Natural killer cell treated with Interleukin-12 subunit alpha and Interleukin-12 subunit beta and Interleukin-15 and Interleukin-18, amount 100 ng/mL, for 72 hours (primary cell): ENCODE measurements at places on chromosomes 12 and 14. TPM values are rescaled to one million over a fixed set of nuclear protein-coding genes. Genes with fewer than 3 reads are reported as not detected.

Gene KRT84
- total RNA-seq, result not detected

Gene CLEC4A
- 3.7 TPM for total RNA-seq

Gene KRT82
- total RNA-seq, result not detected

Gene GOLGA5
- total RNA-seq, result 24.2 TPM

Gene ACSS3
- not detected for total RNA-seq

DNA sequence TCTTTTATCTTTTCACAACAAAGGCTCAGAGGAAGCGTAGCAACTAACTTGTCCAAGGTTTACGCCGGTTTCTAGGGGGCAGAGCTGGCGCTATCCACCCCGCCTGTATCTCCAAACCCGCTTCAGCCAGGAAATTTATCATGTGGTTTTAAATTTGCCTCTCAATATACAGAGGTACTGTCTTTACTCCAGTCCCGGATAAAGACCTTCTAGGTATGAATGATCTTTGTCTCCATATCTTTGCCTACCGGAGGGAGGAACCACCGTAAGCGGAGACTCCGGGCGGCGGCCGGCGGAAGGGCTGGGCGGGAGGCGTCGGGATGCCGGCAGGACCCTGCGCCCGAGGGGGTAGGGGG is 693 bp upstream of the RIMKLB start:
- DNase-seq, result no peak
- H3K4me3 ChIP-seq, result peak overlapping the region; percentile 85
- H3K4me1 ChIP-seq, result peaks cover 19% of the 10 kb centered on the region
- H3K27me3 ChIP-seq, result peaks cover 17% of the 10 kb centered on the region
- H3K27ac ChIP-seq, result peak overlapping the region; percentile 64

DNA sequence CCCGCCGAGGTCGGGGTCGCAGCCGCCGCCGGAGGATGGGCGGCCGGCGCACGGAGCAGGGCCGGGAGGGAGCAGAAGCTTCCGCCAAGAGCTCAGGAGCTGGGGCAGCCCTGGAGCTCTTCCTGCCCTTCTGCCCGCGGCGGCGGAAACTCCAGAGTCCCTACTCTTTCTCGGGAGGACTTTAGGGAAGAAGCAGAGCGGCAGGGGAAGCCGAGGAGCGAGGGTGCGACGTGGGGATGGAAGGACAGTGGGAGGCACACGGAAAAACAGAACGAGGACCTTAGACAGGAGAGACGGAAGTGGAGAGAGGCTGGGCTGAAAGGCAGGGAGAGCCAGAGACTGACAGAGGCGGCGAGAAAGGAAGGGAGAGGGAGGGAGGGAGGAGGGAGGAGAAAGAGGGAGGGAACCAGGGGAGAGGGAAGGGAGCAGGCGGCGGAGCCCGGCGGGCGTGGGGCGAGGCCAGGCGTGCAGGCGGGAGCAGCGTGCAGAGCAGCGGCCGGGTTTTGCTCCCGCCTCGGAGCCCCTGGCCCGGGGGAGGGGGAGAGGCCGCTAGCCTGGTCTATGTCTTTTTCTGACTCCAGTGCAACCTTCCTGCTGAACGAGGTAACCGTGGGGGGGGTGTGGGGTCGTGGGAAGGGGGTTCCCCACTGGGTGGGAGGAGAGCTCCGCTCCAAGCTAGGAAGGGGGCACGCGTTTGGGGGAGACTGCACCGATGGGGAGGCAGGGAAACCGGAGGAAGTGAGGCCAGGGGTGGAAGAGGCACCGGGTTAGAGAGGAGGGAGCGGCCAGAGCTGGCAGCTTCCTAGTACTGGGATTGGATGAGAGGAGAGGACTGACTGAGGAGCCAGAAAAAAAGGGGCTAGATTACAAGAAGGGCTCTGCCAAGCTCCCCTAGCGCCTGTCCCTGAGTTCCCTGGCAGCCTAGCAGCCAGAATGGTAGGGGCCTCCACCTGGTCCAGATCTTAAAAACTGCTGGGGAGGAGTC is 2.9 kb upstream of the CACNB3 start:
- H3K27ac ChIP-seq, result peak overlapping the region; percentile 30
- H3K36me3 ChIP-seq, result no peaks in the 10 kb centered on the region
- peaks cover 9% of the 10 kb centered on the region for H3K27me3 ChIP-seq
- H3K4me1 ChIP-seq, result peaks cover 30% of the 10 kb centered on the region
- H3K4me3 ChIP-seq, result peak overlapping the region; percentile 94

GRCh38 chr14:105665951-105666277 is 139.5 kb downstream of the TMEM121 start:
- peaks cover under 1% of the 10 kb centered on the region for H3K4me1 ChIP-seq
- no peak overlapping the region for H3K27ac ChIP-seq
- H3K4me3 ChIP-seq, result no peak overlapping the region
- H3K36me3 ChIP-seq, result no peaks in the 10 kb centered on the region

DNA sequence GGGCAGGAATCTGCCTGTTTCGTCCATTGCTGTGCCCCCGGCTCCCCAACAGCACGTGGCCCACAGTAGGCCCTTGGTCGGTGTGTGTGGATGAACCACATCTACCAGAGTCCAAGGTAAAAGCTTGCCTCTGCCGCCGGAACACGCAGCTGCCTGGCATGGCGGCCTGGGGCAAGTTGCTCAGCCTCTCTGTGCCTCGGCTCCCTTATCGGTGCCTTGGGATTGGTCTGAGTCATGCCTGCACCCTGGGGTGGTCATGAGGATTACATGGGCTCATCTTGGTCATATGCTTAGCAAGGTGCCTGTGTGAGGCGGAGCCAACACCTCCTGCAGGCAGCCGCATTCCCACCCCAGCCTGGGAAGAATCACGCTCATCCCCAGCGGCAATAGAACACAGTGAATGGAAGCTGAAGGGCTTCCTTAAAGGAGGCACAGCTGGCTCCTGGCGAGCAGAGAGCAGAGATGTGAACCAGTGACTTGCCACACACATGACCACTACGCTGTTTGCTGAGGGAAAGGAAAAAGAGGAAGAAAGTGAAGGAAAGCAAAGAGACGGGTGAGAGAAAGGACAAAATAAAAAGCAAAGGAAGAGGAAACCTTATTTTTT is 5.5 kb upstream of the SCARB1 start:
- H3K27me3 ChIP-seq, result peaks cover 19% of the 10 kb centered on the region
- H3K36me3 ChIP-seq, result no peaks in the 10 kb centered on the region
- DNase-seq, result no peak

- no peak overlapping the region for H3K4me3 ChIP-seq
- no peak overlapping the region for H3K27ac ChIP-seq
- no peak for DNase-seq
- H3K36me3 ChIP-seq, result peaks cover 7% of the 10 kb centered on the region
Observed at GRCh38 chr12:57341275-57341990, 89.4 kb downstream of the R3HDM2 start.

GRCh38 chr12:25932971-25933370 is 25.5 kb upstream of the RASSF8 start:
- no peaks in the 10 kb centered on the region for H3K4me1 ChIP-seq
- H3K4me3 ChIP-seq, result no peak overlapping the region
- peaks cover 12% of the 10 kb centered on the region for H3K27me3 ChIP-seq
- no peak overlapping the region for H3K27ac ChIP-seq
- no peak for DNase-seq
- H3K36me3 ChIP-seq, result no peaks in the 10 kb centered on the region

DNA sequence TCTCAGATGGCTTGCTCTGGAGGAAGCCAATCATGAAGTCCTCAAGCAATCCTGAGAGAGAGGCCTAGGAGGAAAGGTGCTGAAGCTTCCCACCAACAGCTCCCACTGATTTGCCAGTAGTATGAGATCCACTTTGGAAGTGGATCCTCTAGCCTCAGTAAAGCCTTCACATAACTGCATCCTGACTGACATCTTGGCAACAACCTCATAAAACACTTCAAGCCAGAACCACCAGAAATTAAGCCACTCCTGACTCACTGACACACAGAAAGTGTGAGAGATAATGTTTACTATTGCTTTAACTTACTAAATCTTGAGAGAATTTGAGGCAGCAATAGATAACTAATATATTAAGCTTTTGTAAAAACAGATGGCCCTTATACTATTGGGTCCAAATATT is 11.7 kb upstream of the TMX1 start:
- H3K4me1 ChIP-seq, result no peaks in the 10 kb centered on the region
- no peak overlapping the region for H3K27ac ChIP-seq
- no peak overlapping the region for H3K4me3 ChIP-seq
- no peaks in the 10 kb centered on the region for H3K36me3 ChIP-seq
- H3K27me3 ChIP-seq, result peaks cover 9% of the 10 kb centered on the region

DNA sequence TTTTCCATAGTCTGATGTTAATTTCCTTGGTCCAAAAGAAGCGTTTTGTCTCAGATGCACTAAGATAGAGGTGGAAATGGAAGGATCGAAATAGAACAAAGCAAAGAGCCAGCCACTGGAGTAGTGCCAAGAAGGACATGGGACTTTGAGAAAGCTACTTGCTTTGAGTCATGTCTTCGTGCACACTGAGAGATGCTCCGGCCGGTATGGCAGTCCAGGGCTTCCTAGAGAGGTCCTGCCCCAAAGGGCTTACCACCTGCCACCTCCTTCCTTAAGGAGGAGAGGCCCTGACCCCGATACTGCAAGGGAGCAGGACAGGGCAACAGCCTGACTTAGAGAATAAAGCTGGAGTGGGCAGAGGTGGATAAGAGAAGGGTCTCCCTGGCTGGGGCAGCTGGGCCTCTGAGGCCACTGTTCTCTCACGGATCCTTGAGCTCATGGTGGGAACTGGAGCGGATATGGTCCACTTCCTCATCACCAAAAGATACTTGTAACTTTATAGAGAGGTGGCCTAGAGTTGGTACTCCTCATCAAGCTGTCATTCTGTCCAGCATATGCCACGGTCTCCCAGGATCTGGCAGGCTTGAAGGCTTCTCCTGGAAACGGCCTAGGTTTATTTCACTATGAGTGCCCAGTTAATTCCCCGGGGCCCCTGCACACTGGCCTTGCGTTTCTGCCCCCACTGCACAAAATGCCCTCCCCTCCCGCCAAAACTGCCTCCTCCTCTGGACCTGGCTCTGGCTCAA is 57.4 kb downstream of the FOXN3 start:
- peak overlapping the region; percentile 53 for H3K27ac ChIP-seq
- H3K27me3 ChIP-seq, result no peaks in the 10 kb centered on the region
- H3K4me1 ChIP-seq, result peaks cover 40% of the 10 kb centered on the region
- peaks cover 9% of the 10 kb centered on the region for H3K36me3 ChIP-seq
- peak overlapping the region; percentile 32 for H3K4me3 ChIP-seq

DNA sequence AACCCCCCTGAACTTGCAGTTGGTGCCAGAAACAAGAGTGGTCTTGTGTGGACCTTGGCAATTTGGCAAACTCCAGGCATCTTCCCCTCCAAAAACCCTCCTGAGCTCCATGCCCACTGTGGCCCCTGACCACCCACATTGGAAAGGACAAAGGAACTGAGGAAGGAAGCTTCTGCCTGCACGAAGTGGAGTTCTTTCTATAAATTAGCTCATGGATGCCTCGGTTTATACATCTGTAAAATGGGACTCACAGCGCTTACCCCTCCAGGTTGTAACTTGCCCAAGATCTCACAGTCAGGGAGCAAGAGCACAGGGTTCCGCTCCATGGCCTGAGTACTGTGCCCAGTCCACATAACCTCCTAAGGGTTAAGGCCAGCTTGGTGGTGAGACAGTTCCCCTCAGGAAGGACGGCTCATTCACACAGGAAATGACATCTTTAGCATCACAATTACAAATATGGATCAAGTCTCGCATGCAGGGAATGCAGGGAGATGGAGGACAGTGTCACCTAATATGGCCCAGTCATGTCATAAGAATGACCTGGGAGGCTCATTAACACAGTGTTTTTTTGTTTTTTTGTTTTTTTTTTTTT is 66.6 kb downstream of the CLMN start:
- DNase-seq, result no peak
- no peaks in the 10 kb centered on the region for H3K36me3 ChIP-seq
- H3K4me3 ChIP-seq, result no peak overlapping the region
- H3K4me1 ChIP-seq, result no peaks in the 10 kb centered on the region
- peaks cover 21% of the 10 kb centered on the region for H3K27me3 ChIP-seq

DNA sequence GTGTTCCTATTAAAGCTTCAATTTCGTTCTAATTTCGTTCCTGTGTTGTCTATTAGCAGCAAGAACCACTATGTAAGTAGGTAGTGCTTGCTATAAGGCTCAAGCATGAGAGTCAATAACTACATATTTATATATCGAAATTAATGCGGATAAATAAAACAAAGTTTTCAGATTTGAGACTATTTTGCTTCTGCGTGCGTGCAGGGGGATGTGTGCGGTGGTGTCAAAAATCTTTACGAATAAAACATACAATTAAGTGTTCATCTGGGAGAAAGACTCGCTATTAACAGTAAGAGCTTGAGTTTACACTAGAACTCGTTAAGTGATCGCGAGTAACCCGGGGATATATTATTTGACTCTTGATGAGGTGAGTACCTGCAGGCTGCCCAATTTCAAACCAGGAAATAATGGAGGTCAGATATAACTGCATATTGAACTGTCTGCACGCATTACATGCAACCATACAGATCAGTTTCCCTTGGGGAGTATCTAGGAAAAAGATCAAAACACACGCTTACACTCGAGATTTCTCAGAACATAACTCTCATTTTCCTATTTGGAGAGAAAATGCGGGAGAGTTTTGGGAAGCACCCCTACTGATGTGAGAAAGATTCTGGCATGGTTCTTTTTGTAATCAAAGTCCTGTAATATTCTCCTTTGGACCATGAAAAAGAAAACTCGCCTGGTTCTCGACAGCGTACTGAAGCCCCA is 813 bp downstream of the TWF1 start:
- H3K36me3 ChIP-seq, result peaks cover 7% of the 10 kb centered on the region
- H3K27ac ChIP-seq, result peak overlapping the region; percentile 92
- H3K4me1 ChIP-seq, result peaks cover 24% of the 10 kb centered on the region
- no peak for DNase-seq
- peak overlapping the region; percentile 87 for H3K4me3 ChIP-seq

DNA sequence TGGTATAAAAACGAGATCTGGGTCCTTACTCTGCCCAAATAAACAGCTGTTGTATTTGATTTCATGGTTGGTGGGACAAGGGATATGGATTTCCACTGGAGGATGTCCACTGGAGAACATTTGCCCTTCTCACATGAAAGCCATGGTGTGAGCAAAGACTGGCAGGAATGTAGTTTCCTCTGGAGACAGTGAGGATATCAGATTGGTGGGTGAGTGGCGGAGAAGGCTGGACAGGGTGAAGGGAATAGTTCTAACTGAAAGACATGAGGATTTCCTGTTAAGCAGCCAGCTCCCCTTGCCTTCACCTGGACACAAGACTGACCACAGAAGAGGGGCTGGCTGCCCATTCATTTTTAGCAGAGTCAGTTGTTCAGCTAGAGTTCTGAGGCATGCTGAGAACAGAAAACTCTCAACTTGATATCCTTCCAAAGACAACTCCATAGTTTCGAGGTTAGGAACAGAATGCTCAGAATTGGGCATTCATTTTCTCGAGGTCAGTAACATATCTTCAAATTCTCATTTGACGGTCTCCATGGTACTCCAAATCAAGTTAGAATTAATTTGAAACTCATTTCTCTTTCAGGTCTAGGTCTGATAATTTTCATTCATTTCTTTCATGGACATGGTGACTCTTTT is 365.7 kb downstream of the LRIG3 start:
- H3K27me3 ChIP-seq, result no peaks in the 10 kb centered on the region
- H3K4me1 ChIP-seq, result no peaks in the 10 kb centered on the region
- H3K27ac ChIP-seq, result no peak overlapping the region
- no peak for DNase-seq
- H3K36me3 ChIP-seq, result no peaks in the 10 kb centered on the region
- H3K4me3 ChIP-seq, result no peak overlapping the region

GRCh38 chr14:72745546-72745945 is 148.4 kb downstream of the DPF3 start:
- DNase-seq, result no peak
- H3K27me3 ChIP-seq, result no peaks in the 10 kb centered on the region
- no peak overlapping the region for H3K27ac ChIP-seq
- H3K4me1 ChIP-seq, result peaks cover under 1% of the 10 kb centered on the region
- H3K4me3 ChIP-seq, result no peak overlapping the region
- H3K36me3 ChIP-seq, result peaks cover 10% of the 10 kb centered on the region

GRCh38 chr12:126286203-126286602 is 1221.0 kb downstream of the AACS start:
- no peaks in the 10 kb centered on the region for H3K27me3 ChIP-seq
- no peaks in the 10 kb centered on the region for H3K4me1 ChIP-seq
- no peaks in the 10 kb centered on the region for H3K36me3 ChIP-seq
- DNase-seq, result no peak
- no peak overlapping the region for H3K4me3 ChIP-seq
